Small intestine (tissue), 16 donors: ENCODE measurements at places on chromosomes 6 and 20. TPM values are rescaled to one million over a fixed set of nuclear protein-coding genes. Genes with fewer than 3 reads are reported as not detected.

NRN1 gene
- 3.2 TPM for polyA plus RNA-seq

GRCh38 chr20:34264141-34264540, 22.9 kb downstream of the ASIP start:
- DNase-seq: no peak

DNA sequence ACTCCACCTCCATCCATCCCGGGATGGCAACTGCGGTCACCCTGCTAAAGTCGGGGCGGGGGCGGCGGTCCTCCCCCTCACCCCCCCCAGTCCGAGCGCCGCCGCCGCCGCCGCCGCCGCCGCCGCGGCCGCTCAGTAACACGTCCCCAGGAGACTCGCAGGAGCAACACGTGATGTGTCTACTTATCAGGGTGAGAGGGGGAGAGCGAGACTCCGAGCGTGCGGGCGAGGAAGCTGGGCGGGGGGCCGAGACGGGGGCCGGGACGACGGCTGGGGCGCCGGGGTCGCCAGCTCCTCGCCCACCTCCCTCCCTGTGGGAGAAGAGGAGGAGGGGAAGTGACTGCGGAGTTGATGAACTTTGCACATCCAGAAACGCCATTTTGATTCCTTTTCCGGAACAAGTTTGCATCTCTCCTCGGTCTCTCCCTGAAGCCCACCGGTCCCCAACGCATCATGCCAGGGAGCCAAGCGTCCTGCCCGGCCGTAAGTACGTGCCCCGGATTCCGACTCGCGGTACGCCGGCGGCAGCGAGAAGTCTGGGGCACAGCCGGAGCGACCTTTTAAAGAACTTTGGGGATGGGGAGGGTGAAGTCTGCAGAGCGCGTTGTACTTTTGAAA, at the start of gene RREB1:
Gene RREB1, plus strand, starts transcription at position 384 of the 618 bp plus-strand sequence. CDS start 73,951 bp downstream, outside the sequence.
- peak; percentile 78 for DNase-seq

- no peak for DNase-seq
Observed at GRCh38 chr20:35662551-35662950, 2.1 kb downstream of the CPNE1 start.

DNA sequence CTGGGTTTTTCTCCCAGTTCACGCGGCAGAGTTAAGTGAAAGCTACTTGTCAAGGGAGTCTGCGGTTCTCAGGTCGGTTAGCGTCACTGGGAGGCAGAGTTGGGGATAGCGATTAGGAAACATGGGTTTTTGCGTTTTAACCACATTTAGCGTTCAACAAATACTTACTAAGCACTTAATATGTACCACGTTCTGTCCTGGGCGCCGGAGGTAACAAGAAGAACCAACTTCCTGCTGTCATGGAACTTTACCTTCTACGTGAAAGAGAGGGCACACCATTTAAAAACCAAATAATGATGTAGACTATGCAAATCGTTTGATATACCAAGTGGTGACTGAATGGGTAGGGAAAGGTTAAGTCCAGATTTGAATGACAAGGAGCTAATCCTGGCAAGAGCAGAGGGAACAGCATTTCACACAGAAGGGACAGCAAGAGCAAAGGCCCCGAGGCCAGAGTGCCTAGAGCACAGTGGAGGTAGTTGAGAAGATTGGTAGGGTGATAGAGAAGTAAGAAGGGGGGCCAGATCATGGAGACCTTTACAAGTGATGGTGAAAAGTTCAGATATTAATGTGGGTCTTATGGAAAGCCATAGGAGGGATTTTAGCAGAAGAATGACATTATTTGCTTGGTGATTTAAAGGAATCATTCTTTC, 744 bp downstream of the RIOK1 start:
- DNase-seq: peak; percentile 58

CALHM4 gene
- not detected for polyA plus RNA-seq

DNA sequence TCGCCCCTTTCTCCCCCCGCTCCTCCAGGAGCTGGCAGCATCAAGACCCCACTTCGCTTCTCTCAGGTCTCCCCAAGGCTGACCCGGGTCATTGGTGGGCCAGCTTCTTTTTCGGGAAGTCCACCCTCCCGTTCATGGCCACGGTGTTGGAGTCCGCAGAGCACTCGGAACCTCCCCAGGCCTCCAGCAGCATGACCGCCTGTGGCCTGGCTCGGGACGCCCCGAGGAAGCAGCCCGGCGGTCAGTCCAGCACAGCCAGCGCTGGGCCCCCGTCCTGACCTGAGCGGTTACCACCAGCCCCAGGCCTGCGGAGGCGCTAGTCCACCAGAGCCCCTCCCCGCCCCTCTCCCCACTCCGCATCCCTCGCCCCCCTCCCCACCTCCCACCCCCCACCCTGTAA, 1.0 kb downstream of the PPDPF start:
- no peak for DNase-seq

CTSZ gene
- 180 TPM for polyA plus RNA-seq
